ENCODE measurements at places on chromosomes 5 and 9.
A peak's percentile ranks its signal among the peaks of the same experiment; 100 is the strongest.

- DNase-seq = no peak
These were observed 8.3 kb downstream of the ZDHHC11B start for GRCh38 chr5:775961-776861.

DNA sequence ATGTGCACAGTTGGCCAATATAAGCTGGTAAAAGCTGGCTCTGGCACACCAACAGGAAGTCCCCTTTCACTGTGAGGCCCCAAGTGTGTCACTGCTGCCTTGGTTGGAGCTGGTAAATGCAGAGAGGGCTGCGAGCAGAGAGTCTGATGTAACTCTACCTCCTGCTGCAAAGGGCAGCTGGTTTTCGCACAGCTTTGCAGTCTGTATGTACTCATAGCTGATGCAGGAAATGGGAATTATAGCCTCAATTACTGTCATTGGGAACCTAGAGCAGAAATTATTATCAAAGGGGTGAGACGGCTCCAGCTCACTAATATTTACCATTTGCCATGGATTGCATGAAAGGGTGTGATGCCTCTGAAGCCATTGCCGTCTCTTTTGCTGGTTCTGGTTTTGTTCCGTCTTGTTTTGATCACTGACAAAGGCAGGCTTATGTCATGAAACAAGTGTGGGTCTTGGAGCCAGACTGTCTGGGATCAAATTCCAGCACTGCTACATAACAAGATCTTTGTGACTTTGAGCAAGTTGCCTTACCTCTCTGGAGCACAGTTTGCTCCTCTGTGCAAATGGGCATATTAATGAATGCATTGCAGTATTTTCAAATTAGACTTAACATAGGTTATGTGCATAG, 124.3 kb upstream of the SLC25A48 start:
- no peak for DNase-seq

DNA sequence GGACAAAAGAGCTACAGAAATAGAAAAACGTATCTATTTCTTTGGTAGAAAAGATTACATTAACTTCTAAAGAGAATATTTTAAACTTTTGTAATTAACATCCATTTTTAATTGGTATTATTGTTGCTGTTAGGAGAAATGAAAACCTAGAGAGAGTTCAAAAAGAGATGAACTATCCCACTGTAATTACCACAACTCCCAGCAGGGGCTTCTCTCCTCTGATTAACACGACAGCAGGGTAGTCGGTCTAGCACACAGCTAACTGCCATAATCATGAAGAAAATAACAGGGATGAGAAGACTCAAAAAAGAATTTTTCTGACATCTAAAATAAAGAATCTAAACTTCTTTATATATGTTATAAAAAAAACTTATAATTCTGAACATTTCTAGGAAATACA, 86.2 kb upstream of the CDH9 start:
- peak; percentile 1 for DNase-seq

DNA sequence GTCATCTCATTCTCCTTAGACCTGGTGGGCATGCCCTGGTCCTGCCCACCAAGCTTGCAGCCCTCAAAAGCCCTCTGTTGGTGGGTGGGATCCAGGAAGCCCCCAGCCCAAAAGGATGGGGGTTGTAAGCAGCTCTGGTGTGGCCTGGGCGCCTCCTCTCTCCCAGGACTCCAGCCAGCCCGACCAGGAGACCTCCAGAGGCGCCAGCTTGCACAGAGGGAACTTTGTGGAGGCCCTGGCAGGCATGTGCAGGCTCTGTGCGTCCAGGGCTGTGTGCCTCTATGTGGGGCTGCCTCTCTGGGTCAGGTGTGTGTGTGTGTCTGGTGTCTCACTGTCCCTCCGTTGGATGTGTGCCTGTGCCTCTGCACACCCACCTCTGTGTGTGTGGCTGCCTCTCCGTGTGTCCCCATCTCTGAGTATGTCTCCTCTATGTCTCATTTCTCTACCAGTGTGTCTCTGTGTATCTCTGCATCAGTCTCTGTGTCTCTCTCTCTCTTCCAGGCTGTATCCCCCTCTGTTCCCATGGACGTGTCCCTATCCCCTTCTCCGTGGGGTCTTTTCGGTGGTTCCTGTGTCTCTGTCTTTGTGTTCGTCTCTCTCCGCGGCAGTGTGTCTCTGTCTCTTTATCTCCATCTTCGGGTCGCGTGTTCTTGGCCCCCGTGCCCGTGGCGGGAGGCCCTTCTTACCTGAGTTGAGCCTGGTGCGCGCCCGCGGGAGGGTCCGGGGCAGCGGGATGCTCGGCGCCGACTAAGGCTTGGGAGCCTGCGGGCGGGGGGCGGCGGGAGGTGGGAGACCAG, 501 bp downstream of the ENHO start:
- no peak for DNase-seq

GRCh38 chr5:114360357-114360756, 1.5 kb upstream of the KCNN2 start:
- DNase-seq = no peak

GRCh38 chr5:143402017-143402552, 1.4 kb downstream of the NR3C1 start:
- DNase-seq = peak; percentile 20

DNA sequence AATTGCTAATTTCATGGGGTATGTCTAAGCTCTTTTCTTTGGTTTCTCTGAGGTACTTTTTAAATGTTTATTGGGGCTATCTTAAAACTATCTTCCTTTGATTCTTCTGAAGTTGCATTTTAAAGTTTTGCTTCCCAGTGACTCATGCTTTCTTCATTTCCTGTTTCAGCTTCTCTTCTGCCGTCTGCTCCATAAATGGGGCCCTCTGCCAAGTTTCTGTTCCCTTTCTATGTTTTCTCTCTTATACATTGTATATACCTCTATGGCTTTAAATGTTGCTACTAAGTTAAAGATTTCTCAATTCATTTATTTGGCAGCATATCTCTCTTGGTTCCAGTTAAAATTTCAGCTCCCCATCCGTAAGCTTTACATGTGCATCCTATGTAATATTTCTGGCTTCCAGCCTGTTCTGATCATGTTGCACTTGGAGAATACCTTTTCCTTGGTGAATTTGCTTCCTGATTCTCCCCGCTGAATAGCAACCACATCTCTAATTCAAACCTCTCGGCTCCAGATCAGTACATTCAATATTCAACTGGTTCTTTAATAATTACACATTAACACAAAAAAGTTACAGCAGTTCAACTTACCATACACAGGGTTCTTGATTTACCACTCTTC, 125.3 kb downstream of the ST8SIA4 start:
- peak; percentile 89 for DNase-seq

GRCh38 chr5:1687301-1687970, 112.2 kb downstream of the MRPL36 start:
- DNase-seq = no peak

DNA sequence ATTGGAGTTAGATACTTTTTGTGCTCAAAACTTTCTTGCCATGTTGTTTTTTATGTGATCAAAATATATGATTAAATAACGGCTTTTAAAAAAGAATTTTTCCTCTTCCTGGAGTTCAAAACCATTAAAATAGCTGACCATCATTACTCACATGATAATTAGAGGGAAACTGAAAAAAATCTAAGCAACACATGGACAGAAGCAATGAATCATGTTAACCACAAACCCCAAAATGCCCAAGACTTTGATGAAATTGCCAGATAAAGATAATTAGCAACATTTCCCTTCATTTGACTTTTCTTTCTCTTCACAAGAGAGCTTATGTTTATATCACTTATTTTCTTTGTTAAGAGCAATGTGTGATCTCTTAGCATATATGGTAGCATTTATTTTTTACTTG, 1294.2 kb downstream of the EFNA5 start:
- peak; percentile 12 for DNase-seq
